ENCODE measurements at places on chromosomes 12 and 14.
A peak's percentile ranks its signal among the peaks of the same experiment; 100 is the strongest.

DNA sequence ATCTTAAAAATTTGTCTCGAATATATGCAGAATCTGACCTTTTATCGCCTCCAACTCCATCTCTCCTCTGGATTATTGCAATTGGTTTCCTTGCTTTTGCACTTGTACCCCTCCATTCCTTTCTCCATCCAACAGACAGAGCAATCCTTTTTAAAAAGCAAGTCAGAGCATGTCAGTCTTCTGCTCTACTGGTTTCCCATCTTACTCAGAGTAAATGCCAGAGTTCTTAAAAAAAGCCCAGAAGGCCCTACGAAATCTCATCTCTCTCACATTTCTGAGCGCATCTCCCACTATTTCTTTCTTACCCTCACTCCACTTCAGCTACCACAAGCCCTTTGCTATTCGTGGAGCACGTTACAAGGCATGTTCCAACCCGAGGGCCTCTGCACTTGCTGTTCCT, 236.9 kb upstream of the DDHD1 start:
- DNase-seq = no peak

GRCh38 chr12:119803381-119803791, 73.7 kb downstream of the CIT start:
- DNase-seq = no peak

DNA sequence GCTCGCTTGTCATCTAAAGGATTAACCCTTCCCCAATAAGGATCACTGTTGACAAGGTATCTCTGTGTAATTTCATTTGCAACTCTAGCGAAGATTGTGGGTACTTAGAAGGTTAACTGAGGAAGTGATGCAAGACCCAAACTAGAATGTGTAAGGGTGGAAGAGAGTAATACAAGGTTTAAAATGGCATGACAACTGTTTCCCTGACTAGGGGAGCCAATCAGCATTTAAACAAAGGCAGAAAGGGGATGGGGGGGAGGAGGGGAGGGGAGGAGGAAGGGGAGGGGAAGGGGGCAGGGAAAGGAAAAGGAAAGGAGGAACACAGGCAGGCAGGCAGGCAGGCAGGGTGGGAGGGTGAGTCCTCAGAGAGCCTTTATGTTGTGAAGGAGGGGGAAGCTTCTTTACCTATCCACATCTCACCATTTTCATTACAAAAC, 31.1 kb downstream of the NRDE2 start:
- peak; percentile 15 for DNase-seq

DNA sequence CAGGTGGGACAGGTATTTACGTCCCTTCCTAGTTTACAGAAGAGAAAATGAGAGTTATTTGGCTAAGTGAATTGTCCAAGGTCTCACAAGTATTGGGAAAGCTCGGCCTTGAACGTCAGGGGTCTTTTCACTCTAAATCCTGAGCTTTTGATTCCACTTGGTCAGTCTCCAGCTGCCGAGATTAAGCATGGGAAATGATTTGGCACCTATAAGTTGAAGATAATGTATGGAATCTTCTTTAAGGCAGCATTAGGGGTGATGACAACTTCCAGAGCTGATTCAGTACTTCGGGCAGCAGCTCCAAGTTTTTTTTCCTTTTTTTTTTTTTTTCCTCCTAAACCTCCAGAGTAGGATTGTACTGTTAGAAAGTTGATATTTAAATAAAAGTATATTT, 722 bp downstream of the FAM234B start:
- DNase-seq = no peak

DNA sequence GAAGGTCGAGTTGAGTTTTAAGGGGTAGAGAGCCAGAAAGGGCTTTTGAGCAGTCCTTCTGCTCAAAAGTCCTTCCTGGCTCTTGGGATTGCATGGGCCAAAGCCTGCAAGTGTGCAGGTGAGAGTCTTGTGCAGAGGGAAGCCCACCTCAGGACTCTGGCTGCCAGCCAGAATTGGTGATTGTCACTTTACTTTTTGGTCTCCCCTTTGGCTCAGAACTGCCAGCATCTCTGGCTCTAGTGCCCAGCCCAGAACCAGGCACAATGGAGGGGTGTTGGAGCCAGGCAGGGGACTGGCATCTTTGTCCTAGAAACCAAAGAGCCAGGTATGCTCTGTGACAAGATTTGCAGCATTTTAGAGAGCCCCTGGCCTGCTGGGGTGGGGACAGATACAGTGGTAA, 23.5 kb downstream of the FAM222A start:
- DNase-seq = no peak

DNA sequence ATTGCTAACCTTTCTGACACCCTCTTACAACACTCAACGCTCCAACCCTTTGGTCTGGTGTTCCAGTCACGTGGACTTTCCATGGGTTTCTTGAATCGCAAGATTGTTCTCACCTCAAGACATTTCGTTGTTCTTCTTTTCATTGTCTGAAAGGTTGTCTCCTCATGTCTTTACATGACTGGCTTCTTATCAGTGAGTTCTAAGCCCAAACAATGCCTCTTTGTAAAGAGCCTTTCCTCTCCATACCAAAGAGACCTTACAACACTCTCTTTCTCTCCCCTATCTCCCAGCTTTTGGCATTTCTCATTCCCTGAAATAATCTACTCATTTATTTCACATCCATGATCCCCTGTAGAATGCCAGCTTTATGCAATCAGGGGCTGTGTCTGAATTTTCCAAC, 1144.8 kb downstream of the AACS start:
- no peak for DNase-seq

DNA sequence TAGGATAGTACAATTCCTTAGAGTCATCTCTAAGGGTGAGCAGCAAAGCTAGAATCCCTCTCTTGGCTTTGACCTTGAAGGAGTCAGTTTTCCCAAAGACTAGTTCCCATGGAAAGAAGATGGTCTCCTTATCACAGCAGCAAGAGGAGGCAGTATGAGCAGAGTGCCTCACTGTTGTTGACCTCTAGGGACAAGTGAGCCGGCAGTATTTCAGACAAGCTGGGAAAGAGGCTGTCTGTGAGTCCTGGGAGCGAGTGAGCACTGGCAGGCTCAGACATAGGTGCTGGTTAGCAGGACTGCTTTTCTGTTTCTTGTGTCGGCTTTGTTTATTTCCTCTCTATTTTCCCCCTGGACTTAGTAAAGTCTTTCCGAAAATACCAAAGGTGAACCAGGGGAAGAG, 60.7 kb downstream of the NTF3 start:
- DNase-seq = peak; percentile 0

- DNase-seq = peak; percentile 86
Observed at GRCh38 chr12:108729612-108730364, 1.5 kb downstream of the CORO1C start.

DNA sequence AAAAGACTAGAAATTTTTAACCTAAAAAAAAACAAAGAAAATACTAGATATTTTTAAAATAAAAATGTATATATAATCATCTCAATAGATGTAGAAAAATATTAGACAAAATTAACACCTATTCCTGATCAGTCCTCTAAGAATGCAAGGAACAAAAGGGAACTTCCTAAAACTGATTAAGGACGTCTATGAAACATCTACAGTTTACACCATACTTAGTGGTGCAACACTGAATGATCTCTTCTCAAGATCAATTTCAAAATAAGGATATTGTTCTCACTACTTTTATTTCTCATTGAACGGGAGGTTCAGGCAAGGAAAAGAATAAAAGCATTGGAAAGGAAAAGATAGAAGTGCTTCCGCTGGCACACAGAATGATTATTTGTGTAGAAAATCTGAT, 16.0 kb downstream of the OLR1 start:
- no peak for DNase-seq

DNA sequence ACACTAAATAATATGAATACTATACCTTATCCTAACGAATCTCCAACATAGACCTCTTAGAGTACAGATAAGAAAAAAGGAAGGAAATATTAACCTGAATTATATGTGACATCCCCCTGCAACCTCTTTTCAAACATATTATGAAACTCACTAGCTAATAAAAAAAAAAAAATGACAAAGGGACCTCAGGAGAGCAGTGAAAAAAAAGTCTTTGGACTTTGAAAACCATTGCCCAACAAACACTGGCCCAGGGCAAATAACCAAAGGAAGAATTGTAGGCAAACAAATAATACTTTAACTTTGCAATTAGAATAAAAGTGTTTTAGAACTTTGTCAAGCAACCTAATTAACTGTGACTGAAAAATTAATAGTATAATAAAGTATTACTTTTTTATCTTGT, 7.7 kb downstream of the SOX5 start:
- no peak for DNase-seq

GRCh38 chr12:52147367-52147963, 44.3 kb downstream of the KRT80 start:
- DNase-seq = peak; percentile 93

DNA sequence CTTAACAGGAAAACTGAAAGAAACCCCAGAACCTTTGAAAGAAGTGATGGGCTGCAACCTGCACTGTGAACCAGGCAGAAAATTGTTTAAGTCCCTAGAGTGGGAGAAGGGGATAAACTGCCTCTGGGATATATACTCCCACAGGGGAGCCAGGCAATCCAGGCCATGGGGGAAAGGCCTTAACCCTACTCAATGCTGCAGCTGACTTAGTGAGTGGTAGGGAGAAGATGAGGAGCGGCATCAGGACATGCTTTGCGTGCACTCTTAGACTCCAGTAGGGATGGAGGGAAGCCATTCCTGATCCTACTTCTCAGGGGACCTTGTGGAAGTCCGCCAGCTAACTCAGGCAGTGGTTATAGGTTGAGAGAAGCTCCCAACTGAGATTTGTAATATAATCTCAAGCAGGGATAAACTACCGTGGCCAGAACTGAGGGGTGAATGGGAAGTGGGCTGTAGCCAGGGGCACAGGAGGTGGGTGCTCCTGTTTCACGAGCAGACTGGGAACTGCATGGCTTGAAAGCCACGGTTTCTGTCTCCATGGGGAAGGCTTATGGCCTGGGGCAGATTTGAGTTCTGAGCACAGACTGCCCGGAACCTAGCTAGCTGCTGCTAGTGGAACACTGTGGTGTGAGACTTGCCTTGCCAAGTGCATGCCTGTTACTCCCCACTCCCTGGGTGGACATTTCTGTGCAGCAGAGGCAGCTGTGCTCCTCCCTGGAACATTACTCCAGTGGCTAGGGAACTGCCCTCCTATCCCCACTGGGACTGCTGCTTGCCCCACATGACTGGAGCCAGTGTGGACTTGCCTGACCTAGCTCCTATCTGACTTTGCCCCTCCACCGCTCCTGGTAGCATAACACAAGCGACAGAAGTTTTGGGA, 119.2 kb upstream of the SCAF11 start:
- no peak for DNase-seq

DNA sequence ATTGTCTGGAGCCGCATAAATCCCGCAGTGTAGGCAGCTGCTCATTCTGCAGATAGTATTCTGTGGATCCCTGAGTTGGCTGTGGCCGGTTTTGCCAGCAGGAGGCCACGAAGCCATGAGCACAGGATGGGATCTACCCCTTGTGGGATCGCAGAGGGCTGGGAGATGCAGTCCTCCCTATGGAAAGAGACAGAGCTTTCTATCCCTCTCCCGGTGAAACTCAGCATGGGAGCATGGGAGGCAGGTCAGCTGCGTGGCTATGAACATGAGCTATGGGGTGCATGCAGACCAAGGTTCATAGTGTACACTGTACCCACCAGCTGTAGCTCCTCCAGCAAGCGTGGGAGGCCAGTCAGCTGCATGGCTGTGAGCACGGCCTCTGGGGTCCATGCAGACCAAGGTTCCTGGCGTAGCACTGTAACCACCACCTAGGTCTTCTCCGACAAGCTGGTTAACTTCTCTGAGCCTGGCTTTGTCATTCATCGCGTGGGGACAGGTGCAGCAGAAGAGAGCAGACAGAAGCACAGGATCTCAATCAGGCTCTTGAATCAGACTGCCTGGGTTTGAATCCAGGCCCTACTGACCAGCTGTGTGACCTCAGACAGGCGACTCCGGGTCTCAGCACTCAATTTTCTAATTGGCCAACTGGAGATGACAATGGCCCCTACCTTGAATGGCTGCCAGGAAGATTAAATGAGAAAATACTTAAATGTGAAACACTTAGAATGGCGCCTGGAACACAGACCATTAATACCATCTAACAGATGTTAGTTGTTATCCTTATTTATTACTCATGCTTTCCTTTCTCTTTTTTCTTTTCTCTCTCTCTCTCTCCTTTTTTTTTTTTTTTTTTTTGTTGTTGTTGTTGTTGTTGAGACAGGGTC, 6.0 kb downstream of the BDKRB1 start:
- no peak for DNase-seq

DNA sequence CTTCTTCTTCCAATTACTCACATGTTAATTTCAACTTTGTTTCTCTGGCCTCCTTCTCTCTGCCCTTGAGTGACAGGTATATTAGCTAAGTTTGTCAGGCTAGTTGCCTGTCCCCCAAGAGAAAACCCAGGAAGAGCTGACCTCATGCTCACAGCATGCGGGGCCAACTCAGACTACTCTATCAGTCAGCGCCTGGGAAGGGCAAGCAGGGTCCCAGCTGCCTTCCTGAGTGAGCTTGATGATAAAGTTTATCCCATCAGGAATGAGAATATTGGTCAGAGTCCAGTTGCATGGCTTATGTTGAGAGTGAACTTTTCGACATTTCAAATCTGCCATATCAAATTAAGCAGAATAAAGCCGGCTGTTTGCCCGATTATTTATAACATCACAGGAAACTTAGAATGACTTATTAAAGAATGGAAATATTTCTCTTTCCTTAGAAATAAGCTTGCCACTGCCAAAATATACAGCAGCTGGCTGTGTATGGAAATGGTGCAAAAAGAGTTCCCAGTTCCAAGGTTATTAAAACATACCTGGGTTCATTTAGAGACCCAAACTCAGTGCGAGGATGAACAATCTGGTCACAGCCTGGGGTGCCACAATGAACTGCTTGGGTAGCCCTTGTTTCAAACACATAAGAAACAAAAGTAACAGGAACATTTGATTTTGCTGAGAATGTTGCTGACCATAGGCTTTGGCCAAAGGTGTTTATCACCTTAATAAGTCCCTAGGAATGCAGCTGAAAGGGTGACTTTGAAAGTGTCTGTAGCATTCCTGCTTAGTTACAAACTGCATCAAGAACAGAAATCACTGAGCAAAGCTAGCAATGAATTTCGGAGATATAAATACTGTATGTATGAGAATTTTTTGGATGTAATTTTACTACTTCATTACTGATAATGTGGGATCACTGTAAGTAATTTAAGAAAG, 1553.8 kb upstream of the FLRT2 start:
- no peak for DNase-seq

DNA sequence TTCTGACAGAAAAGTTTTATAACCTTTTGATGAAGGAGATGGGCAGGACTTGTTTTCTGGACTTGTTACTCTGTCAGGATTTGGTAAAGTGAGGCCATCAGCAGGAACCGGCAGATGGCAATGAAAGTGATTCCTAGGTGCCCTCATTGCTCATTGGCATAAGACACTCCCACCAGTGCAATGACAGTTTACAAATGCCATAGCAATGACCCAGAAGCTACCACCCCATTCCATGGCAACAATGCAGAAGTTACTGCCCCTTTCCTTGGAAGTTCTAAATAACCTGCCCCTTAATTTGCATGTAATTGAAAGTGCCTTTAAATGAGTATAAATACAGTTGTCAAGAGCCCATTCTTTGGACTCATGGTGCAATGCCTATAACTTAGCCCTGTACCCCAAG, 222.6 kb downstream of the CEP128 start:
- no peak for DNase-seq

DNA sequence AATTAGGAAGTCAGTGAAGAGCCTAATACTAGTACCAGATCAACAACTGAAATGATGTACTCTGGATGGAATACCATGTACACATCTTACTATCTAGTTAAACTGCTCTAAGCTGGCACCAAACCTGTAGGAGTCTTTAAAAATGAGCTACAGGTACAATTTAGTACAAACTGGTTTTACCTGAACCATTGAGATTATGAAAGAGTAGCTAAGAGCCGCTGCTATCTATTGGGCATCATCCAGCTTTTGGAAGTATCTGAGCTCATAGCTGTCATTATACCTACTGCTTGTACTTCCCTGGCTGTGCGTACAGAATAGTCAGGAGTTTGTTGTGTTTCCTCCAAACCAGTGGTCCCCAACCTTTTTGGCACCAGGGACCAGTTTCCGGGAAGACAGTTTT, 12.4 kb downstream of the TBC1D30 start:
- DNase-seq = no peak
